ENCODE measurements at places on chromosomes 4 and X. TPM values are rescaled to one million over a fixed set of nuclear protein-coding genes. Genes with fewer than 3 reads are reported as not detected.

GRCh38 chr4:140174543-140174942, 20.6 kb upstream of the MAML3 start:
- no peak for DNase-seq

DNA sequence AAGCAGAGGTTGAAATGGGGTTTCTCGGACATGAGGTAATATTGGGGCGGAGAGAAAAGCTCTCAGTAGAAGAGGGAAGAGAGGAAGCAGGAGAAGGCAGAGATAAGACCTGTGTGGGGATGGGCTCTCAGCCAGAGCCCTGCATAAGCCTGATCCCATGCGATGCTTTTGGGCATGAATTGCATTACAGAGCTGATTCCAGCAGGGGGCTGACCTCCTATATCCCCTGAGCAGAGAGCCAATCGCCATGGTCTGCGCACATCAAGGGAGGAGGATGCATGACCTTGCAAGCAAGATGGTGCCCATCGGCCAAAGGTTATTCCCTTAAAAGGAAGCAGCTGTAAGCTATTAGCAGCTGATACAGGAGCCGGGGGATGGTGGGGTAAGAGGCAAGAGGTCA, 7.6 kb downstream of the ANOS1 start:
- DNase-seq: peak; percentile 5

GRCh38 chr4:16205298-16206164, 20.7 kb downstream of the TAPT1 start:
- DNase-seq: no peak

DNA sequence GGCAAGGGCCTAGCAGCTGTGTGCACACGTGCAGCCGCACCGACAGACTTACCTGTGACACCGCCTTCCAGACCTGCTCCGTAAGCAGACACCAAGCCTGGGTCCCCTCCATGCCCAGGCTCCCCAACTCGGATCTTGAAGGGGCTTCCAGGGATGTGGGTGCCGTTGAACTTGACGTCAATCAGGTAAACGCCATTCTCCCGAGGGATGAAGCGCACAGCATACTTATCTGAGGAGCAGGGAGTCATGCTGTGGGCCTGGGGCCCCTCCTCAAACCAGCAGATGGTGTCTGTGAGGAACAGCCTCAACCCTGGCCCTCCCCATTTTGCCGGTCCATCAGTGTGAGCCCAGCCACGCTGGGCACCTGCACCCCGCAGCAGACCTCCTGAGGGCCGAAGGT, 24.5 kb downstream of the FLNA start:
- no peak for DNase-seq

- no peak for DNase-seq
Observed at GRCh38 chr4:60655356-60655755, 544.8 kb upstream of the ADGRL3 start.

GRCh38 chrX:13013363-13014110, 30.9 kb downstream of the FAM9C start:
- DNase-seq: peak; percentile 38

GRCh38 chr4:73222466-73223257, 35.9 kb downstream of the ANKRD17 start:
- DNase-seq: peak; percentile 65

DNA sequence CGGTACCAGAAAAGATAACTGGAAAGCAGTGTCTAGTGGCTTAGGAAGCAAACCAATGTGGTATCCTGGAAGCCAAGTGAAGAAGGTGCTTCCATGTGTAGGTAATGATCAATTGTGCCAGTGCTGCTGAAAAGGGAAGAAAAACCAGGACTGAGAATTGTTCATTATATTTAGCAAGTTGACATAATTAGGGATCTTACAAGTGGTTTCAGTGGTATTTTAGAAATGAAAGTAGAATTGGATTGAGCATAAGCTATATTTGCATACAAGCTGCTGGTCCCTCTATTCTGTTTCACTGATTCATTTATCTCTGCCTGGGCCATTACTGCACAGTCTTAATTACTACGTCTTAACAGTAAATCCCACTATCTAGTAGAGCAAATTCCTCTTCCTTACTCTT, 32.3 kb downstream of the PRDM8 start:
- no peak for DNase-seq

DNA sequence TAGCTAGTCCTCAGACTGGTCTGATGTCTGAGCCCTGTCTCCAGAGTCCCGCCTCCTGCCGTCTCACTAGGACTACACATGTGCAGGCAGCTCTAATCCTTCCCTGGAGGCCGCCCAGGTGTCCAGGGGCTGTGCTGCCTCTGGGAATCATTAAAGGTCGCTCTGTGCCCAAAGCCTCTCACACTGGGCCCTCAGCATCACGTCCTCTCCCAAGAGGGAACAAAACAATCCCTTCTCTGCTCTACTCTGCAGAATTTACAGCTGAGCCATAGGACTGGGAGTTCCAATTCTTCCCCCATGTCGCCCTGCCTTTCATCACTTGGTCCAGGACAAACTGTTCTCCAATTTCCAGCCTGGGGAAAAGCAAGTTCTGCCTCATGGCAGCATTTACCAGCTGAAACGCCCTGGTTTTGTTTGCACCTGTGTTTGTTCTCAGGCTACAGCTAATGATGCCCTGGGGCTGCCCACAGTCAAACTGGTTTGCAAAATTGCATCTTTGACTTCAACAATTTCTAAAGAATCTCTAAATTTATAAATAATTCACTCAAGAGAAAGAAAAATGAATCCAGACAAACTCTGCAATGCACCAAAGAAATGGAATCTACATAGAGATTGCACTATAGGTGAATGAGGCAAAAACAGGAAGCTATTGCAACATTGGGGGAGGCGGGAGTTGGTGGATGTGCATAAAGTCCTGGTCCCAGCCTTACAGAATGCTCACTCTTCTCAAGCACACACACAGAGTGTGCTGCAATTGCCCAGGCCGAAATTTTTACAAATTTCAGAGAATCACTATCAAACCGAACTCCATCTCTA, 7.2 kb upstream of the MRFAP1 start:
- DNase-seq: peak; percentile 36

DNA sequence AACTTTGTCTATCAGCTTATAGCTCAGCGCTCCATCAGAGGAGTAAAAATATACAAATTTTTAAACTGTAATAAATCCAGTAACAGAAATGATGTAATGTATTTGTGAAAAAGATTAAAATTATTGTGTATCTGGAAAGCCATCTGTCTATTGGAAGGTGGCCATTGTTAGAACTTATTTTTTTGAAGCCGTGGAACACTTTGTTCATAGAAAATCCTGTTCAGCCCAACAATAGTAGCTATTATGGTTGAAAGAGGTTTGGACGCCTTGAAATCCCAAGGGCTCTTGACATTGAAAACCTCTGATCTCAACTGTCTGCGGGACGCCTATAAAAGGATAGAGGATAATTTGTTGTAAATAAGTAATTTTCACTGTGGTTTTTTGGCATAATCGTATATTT, 98.3 kb downstream of the RAPGEF2 start:
- DNase-seq: no peak

DNA sequence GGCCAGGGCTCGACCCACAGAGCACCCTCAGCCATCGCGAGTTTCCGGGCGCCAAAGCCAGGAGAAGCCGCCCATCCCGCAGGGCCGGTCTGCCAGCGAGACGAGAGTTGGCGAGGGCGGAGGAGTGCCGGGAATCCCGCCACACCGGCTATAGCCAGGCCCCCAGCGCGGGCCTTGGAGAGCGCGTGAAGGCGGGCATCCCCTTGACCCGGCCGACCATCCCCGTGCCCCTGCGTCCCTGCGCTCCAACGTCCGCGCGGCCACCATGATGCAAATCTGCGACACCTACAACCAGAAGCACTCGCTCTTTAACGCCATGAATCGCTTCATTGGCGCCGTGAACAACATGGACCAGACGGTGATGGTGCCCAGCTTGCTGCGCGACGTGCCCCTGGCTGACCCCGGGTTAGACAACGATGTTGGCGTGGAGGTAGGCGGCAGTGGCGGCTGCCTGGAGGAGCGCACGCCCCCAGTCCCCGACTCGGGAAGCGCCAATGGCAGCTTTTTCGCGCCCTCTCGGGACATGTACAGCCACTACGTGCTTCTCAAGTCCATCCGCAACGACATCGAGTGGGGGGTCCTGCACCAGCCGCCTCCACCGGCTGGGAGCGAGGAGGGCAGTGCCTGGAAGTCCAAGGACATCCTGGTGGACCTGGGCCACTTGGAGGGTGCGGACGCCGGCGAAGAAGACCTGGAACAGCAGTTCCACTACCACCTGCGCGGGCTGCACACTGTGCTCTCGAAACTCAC, 3.6 kb downstream of the MID1IP1 start:
- DNase-seq: peak; percentile 41

GRCh38 chrX:17596061-17596460, 141.2 kb upstream of the SCML1 start:
- DNase-seq: no peak

DNA sequence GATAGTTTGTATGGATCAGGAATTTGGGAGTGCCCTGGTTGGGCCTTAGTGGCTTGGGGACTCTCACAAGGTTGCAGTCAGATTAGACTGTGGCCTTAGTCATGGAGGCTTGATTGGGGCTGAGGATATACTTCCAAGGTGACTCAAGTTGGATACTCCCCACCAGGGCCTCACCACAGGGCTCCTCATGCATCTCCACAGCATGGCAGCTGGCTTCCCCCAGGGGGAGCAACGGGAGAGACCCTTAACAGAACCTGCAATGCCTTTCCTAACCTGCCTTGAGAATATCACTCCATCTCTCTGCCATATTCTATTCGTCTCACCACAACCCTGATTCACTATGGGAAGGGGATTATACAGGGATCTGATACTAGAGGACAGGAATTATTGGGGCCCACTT, 161.9 kb downstream of the RELL1 start:
- no peak for DNase-seq

- no peak for DNase-seq
Observed at GRCh38 chr4:130395871-130396270, 1299.9 kb downstream of the C4orf33 start.

DNA sequence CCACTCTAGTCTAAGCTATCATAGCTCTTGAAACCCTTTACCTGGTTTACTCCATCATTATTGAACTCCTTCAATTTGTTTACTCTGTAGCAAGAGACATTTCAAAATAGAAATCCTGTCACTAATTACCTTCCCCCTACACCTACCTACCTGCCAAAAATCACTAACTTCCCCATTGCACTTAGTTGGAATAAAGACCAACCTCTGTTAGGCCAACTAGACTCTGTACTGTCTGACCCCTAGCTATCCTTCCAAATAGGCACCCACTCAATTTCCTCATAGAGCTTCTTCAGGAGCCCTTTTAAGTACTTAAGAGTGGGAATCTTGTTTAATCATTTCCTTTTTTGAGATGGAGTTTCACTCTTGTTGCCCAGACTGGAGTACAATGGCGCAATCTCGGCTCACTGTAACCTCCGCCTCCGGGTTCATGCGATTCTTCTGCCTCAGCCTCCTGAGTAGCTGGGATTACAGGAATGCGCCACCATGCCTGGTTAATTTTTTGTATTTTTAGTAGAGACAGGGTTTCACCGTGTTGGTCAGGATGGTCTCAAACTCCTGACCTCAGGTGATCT, 8.9 kb upstream of the CDKL2 start:
- DNase-seq: no peak

- no peak for DNase-seq
Observed at GRCh38 chr4:119834906-119835612, 206.5 kb upstream of the PDE5A start.

- DNase-seq: no peak
Observed at GRCh38 chr4:138199568-138200235, 42.4 kb downstream of the SLC7A11 start.

GRCh38 chrX:96621811-96622210, 62.8 kb upstream of the DIAPH2 start:
- no peak for DNase-seq

DNA sequence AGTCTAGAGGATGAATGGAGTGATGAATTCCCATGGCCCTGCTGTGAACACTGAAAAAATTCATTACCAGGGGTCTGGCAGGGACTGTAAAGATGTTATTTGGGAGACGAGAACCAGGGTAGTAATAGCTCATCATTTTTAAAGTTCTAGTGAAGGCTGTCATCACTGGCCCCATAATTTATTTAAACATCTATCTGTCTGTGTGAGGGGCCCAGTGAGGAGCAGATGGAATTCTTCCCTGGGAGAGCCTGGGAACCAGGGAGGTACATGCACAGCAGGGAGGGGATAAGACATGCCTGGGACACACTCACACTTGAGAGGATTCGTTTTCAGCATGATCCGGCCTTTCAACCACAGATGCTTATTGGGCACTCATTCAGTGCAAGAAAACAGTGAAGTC, 162.0 kb downstream of the PDGFRA start:
- DNase-seq: no peak

GRCh38 chr4:24763631-24764297, 31.6 kb upstream of the SOD3 start:
- DNase-seq: no peak

Gene GC
- total RNA-seq: not detected

Gene TRMT44
- 24.5 TPM for total RNA-seq

Gene CENPVL1
- not detected for total RNA-seq

Gene PABPC1L2A
- total RNA-seq: not detected
